GM03348 (cell line): ENCODE measurements at places on chromosomes 7 and 10.

DNA sequence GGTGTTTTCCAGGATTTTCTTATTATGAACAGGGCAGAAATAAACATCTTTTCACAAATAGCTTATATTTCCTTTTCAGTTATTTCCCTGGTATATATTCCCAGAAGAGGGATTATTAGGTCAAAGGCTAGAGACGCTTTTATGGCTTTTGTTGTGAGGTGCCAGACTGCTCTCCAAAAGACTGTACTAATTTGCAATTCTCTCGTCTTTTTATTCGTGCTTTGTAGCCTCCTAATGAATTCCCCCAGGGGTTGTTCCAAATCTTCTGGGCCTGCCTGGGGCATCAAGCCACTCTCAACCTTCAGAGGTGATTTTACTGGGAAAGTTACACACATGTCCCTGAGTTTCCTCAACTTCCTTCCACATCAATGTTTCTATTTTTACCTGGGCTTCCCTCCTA lies 34.0 kb upstream of the R3HCC1L start:
- DNase-seq: no peak

GRCh38 chr10:97737770-97738265 lies 890 bp downstream of the ZFYVE27 start:
- DNase-seq: no peak

GRCh38 chr7:42690794-42691639 lies 220.9 kb downstream of the C7orf25 start:
- peak; percentile 63 for DNase-seq

DNA sequence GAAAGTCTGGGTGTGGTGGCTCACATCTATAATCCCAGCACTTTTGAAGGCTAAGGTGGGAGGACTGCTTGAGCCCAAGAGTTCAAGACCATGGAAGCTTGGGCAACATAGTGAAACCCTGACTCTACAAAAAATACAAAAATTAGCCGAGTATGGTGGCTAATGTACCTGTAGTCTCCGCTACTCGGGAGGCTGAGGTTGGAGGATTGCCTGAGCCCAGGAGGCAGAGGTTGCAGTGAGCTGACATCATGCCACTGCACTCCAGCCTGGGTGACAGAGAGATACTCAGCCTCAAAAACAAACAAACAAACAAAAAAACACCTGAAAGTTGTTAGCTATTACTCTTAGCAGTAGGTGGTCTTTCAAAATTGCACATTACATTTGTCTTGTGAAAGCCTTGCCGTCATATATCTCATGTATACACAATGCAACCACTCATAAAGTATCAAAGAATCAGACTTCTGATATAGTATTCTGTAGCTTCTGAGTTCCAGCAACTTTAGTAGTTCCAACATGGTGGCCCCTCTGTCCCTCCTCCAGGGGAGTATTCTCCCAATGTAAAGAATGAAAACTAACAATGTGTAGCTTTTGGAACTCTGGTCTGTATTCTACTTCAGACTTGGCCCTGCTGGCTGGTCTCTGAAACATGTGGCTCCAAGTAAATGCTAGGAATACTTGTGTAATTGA lies 101.5 kb downstream of the ZNF92 start:
- DNase-seq: no peak

DNA sequence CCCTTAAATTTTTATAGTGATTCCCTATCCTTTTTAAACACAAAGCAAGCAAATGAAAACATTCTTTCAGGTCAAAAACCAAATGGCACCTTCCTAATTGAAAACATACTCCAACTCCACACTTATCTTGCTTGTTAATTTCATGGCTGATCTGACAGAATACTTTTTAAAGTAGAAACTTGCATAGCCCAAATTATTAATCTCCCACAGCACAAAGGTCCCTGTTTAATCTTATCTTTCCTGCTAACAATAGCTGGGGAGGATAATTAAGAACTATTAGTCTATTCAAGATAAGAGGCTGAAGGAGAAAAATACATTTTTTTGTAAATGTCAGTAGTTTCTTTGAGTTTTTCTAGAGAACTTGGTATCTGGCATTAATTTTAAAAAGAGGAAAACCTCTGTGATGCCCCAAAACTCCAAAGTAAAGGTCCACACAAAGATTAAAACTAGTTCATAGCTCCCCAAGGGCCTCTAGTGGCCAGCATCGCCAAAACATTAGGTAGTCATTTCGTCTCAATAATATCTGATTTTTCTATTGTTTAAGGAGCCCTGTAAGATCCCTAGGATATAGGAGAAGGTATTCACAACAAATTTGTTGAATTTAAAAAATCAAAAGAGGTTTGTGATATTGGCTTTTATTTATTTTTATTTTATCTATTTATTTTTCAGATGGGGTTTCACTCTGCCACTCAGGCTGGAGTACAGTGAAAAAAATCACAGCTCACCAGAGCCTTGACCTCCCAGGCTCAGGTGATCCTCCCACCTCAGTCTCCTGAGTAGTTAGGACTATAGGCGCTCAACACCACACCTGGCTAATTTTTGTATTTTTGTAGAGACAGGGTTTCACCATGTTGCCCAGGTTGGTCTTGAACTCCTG lies 14.7 kb downstream of the CDNF start:
- peak; percentile 75 for DNase-seq

DNA sequence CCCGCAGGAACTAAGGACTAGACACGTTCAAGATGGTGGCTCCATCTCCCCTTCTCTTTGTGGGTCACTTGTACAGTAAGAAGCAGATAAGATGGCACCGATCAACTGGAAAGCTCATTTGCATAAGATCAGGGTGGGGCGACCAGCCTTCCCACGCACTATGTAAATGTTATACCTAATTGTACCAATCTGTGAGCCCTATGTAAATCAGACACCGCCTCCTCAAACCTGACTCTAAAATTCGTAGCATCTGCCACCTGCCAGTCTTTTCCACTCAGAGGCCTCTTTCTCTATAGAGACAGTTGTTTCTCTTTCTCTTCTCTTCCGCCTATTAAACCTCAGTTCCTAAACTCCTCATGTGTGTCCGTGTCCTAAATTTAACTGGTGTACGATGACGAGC lies 324.5 kb downstream of the PHF14 start:
- no peak for DNase-seq

- no peak for DNase-seq
Measured at GRCh38 chr10:110852255-110852896, 19.4 kb upstream of the PDCD4 start.

GRCh38 chr10:3852147-3852904 lies 67.3 kb upstream of the KLF6 start:
- DNase-seq: peak; percentile 78

- DNase-seq: no peak
Measured at GRCh38 chr10:48533540-48533939, 71.3 kb downstream of the ARHGAP22 start.

- DNase-seq: no peak
Measured at GRCh38 chr10:21084700-21085099, 187.6 kb upstream of the NEBL start.

DNA sequence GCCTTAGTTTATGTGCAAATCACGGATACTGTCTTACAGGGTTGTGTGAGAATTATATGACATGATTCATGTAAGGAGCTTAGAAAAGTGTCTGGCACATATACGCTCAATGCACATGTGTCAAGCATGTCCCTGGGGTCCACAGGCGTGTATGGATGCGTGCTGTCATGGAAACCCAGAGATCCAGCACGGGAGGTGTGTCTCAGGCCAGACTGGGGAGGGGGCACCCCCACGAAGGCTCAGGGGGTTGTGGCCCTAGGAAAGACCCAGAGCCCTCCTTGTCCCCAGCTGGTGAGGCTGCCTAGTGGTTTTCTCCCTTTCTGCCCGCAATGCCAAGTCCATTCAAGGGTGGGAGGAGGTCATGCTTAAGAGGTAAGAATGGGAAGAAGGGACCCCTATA lies 9.1 kb downstream of the BTBD16 start:
- DNase-seq: no peak
